ENCODE measurements at places on chromosomes 7 and 10.

DNA sequence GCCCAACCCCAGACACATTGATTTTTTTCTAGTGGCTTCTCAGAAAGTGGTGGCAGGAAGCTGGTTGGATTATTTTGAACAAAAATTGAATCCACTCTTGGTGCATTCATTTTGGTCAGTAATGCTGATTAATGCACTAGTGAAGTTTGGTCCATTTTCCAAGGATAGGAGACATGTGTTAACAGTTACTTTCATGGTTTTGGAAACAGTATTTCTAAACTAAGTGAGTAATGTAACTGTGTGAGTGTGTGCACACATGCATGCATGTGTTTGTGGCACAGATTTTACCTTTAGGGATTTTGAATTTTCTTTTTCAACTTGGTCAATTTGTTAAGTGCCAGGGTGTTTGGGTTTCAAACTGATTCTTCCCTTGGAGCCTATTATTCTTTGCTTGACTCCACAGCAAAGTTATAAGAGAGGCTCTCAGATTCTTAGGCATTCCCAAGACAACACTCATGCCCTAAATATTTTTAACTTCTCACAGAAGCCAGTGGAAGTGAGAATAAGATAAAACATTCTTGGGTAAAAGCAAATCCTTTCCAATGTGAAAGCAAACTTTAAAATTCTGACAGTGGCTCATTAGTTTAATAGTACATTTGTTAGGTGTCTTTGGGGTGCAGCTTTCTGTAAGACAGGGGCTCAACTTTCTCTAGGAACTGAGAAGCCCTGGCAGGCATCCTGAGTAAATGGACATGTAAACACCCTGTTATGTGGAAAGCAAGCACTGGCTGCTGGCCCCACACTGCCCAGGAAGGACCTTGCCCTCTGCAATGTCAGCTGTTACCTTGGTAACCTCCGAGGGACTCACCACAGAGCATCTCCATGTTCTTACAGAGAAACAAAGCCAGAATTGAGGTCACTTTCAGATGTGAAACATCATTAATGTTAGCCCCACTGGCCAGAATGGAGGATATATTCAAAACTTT, 68.4 kb downstream of the ASAH2B start:
- DNase-seq = no peak

DNA sequence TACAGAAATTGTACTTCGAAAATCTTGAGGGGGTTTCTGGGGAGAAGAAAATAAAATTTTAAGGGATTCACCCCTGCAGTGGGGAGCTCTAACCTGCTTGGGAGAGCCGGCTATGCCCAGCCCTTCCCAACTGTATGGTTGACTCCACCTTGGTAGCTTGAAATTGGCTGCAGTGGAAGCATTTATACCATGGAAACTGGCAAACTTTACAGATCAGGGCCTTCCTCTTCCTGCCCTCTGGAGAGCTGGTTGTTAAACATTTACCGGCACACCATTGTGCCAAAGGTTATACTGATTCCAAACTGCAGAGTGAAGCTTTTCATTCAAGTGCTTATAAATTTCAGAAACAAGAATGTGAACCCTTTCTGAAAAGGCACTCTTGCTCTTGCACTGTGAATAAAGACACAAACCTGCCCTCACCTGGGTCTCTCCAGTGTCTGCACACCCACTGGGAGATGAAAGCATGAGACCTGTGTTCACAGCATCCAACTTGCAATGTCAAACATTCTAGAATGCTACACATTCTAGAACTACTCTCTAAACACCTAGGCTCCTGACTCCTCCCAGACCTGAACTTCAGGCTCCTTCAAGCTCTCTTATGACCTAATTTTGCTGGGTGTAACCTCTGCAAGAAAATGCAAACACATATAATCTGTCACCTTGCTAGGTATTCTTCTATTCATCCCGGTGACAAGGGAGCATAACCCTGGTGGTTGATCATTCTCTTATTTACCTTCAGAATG, 44.7 kb downstream of the ABLIM1 start:
- DNase-seq = no peak

GRCh38 chr7:18647582-18647981, 152.0 kb downstream of the HDAC9 start:
- no peak for DNase-seq

DNA sequence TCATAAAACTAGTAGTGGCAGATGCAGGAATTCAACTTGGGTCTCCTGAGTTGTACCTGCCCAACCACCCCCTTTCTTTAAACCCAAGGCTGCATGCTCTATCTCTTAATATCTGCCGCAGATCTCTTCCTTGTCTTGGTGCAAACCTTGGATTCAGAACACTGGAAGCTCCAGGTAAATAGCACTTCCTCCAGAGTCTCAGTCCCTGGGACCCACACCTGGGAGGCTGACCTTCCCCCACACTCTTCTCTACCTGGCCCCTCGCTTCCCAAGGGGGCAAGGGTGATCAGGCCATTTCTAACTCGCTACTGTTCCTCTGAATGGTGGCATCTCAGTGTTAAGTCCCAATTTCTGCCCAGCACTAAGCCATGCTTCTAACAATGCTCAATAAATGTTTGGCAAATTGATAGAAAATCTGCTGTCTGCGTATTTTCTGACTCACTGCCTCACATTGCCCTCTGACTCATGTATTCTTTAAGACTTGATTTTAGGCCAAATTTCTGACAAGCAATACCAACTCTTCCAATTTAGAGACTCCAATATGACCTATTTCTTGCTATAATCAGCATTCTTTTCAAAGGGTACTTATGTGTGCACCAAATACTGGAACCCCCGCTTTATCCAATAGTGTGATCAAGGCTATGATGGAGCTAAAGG, 68.0 kb upstream of the PPP1R3C start:
- no peak for DNase-seq

DNA sequence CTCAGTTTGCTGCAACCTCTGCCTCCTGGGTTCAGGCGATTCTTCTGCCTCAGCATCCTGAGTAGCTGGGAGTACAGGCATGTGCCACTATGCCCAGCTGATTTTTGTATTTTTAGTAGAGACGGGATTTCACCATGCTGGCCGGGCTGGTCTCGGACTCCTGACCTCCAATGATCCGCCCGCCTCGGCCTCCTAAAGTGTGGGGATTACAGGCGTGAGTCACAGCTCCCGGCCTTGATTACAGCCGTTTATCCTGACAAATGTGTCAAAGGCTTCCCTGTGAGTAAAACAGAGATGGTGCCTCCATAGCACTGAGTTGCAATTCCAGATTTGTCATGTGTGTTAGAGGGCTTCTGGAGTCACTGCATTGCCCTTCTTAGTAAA, 273.7 kb downstream of the CCDC3 start:
- DNase-seq = no peak

DNA sequence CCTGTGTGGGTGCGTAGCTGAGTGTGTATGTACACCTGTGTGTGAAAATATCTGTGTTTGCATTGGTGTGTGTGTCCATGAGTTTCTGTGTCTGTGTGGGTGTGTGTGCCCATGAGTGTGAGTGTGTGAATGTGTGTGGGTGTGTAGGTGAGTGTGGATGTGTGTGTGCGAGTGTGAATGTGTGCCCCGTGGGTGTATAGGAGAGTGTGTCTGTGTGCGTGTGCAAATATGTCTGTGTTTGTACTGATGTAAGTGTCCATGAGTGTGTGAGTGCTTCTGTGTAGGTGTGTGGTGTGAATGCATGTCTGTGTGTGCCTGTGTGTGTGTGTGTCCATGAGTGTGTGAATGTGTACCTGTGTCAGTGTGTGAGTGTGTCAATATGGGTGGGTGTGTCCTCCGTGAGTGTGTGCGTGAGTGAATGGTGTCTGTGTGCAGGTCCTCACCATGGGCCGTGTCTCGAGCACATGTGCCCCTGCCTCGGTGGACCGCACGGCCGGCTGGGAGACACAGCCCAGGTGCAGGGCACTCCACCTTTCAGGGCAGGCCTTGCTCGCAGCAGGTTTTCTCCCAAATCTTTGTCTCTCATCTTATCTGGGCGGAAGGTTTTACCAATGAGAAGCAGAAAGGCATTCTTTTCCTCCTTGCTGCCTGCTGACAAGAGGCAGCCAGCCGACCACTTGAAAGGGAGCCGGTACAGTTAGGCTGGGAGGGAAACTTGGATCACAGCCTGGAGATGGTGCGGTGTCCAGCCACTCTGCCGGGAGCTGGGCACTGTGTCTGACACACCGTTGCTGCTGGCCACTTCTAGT, 107.1 kb upstream of the FAM20C start:
- peak; percentile 64 for DNase-seq

DNA sequence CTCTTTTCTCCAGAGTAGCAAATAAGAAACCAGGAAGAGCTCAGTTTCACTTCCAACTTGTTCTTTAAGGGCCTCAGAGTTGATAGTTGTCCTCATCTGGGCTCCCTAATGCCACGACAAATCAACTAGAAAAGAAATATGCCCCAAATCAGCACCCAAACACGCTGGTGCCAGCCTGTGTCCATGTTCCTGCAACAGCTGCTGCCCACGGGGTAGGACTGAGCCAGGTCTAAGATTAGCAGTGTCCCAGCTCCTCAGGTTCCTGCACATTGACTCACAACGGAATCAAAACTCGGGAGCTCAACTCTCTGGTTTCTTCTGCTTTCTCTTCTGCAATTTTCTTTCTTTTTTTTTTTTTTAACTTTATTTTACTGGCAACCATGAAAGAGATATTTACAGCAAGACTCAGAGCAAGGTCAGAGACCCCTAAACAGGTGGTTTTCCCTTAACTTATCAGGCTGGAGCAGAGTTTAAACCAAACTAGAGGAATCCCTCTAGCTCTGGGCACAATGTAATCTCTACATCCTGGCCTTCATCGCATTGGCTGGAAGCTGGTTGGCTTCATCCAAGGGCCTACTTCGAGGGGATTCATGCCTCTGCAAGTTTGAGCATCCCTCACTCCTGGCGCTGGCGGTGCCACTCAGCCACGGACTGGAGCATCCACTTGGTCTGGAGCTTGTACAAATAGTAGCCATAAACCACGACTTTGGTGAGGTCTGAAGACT, 126.1 kb downstream of the PFKFB3 start:
- DNase-seq = no peak

GRCh38 chr10:88388324-88388723, 194.8 kb downstream of the RNLS start:
- DNase-seq = no peak

DNA sequence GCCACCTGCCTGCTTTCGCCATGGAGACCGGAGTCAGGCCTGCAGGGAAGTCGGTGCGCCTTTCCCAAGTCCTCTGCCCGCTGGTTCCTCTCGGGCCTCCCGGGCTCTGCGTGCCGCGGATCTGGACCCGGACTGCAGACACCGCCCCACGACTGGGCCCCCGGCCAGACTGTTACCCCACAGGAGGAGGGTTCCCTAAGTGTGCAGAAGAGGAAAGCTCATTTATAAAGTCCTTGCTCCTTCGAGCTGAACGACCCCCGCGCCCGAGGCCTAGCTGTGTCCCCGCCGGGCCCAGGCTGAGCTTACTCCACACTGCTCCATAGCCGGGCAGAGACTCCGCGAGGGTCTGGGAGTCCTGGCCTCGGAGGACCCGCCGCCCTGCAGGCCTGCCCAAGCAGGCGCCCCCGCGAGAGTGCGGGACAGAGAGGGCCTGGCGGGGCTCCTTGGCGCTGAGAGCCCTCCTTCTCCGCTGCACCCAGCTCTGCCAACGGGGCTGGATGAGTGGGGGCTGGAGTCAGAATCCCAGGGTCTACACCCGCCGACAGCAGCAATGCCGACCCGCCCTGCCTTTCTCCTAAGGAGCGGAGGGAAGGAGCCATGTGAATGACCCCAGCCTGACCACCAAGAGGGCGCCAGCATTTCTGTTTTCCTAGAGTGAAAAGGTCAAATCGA, 8.3 kb downstream of the EN2 start:
- DNase-seq = no peak

DNA sequence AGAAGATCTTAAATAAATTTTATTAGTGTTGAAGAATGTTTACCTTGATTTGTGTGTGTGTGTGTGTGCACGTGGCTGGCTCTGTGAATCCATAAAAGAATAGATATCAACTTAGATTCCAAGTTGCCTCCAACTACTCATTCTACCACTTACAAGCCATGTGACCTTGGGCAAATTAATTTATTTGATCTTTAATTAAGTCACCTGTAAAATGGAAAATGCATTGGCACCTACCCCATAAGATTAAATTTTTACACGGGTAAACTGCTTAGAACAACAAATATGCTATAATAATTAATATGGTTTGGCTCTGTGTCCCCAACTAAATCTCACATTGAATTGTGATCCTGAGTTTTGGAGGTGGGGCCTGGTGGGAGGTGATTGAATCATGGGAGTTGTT, 604.9 kb upstream of the NRG3 start:
- DNase-seq = no peak

GRCh38 chr7:94303695-94304094, 91.0 kb upstream of the COL1A2 start:
- no peak for DNase-seq

DNA sequence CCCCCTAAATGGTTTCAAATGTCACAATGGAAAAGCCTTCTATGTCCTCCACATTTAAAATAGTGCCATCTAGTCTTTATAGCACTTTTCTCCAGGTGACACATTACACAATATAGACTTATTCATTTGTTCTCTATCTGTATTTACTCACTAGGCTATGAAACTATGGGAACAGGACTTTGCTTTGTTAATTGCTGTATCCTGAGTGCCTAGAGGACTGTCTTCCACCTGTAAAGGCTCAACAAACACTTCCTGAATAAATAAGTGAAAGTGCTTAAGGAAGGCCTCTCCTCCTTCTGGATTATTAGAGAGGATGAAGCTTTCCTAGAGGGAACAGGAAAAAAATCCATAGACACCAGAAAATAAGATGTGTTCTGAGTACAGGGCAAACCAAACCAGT, 397.6 kb upstream of the LRRN3 start:
- DNase-seq = no peak

DNA sequence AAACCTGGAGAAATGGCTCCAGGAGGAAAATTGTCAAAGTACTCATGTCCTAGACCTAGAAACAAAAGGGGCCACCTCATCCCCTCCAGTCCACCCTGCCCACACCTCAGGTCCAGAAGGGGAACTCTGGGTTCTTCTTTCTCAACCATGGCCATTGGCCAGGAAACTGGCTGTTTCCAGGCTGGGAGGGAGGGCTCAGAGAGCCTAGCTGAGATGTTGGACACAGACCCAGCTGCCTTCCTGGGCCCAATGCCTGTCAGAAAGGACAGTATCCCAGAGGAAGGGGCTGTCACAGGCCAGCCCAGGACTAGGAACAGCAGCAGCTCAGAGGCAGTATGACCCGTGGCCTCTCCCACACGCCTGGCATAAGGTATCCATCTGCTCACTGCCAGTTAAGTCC, 9.6 kb downstream of the GRID1 start:
- no peak for DNase-seq

DNA sequence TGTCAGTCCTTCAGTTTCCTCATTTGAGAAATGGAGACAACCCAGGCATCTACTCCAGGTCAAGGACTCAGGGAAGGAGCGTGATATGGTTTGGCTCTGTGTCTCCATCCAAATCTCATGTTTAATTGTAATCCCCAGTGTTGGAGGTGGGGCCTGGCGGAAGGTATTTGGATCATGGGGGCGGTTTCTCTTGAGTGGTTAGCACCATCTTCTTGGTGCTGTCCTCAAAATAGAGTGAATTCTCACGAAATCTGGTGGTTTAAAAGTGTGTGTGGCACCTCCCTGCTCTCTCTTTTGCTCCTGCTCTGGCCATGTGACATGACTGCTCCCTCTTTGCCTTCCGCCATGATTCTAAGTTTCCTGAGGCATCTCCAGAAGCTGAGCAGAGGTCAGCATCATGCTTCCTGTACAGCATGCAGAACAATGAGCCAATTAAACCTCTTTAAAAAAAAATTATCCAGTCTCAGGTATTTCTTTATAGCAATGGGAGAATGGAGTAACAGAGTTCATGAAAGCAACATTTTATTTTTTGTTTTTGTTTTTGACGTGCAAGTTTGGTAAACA, 30.0 kb downstream of the ARHGAP22 start:
- peak; percentile 16 for DNase-seq
